Activated CD4-positive, CD25-positive, alpha-beta regulatory T cell treated with anti-CD3 and anti-CD28 coated beads, Interleukin-2, amount 50 U/mL, for 16 hours (primary cell): ENCODE measurements at places on chromosomes 1 and 21.

DNA sequence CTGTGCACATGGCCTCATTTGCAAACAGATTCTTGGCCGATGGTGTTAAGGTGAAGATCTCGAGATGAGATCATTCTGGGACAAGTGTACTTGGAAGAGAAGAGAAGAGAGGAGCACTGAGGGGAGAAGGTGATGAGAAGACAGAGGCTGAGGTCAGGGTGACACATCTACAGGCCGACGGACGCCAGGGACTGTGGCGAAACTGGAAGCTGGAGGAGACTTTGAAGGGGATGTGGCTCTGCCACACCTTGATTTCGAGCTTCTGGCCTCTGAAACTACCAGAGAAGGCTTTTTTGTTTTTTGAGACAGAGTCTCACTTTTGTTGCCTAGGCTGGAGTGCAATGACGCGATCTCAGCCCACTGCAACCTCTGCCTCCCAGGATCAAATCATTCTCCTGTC lies 137.5 kb upstream of the TMEM51 start:
- DNase-seq: no peak

DNA sequence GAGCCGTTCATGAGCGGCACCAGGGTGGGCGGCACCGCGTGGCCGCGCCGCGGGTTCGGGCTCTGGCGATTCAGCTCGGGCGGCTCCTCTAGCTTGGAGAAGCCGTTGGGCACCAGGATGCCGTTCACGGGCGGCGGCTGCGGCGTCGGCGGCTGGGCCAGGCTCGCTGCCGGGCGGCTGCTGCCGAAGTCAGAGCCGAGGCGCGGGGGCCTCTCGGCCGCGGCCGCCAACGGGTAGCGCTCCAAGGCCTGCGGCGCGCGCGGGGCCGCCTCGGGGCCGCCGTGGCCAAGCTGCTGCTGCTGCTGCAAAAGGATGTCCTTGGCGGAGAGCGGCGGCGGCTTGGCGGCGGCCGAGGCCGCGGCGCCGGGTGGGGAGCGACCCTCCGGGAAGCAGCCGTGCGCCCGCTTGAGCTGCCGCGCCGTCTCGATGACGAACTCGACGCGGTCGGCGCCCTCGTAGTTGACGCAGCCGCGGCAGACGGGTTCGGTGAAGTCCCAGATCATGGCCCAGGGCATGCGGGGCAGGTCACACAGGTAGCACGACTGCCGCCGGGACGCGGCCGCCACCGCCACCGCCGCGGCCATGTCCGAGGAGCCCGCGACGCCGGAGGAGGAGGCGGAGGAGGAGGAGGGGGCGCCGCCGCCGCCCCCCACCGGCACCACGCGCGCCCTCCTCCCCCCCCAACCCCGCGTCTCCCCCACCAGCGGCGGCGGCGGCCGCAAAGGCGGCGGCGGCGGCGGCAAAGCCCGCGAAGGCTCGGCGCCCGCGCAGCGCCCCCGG lies 877 bp downstream of the IRF2BP2 start:
- DNase-seq: peak; percentile 42

DNA sequence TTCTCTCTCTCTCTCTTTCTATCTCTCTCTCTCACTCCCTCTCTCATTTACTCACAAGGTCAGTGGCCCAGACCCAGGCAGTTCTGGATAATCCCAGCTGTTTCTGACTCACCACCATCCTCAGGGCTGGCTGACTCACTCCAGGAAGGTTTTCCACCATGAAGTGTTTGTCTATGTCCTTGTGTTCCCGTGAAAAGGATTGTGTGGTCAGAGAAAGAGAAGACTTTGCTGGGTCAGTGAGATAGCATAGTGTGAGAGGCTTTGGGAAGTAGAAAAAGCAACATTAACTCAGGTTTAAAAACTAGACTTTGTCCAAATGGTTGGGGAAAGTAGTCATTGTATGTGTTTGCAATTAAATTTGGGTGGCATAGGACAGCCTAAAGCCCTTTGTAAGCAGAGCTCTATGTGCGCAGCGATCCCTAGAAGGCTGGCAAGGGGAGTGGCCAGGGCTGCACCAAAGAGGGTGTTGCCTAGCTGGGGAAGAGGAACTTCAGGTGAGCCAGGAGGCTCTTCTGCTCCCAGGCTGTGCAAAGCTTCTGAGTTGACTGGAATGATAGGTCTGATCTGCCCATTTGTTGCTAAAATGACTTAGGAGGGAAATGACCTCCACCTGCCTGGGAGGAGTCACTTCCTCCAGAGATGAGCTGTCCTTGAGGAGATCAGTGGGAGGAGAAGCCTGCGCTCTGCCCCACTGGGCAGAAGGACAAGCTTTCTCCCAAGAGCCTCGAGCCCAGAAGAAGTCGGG lies 4.9 kb upstream of the CAPN2 start:
- no peak for DNase-seq

DNA sequence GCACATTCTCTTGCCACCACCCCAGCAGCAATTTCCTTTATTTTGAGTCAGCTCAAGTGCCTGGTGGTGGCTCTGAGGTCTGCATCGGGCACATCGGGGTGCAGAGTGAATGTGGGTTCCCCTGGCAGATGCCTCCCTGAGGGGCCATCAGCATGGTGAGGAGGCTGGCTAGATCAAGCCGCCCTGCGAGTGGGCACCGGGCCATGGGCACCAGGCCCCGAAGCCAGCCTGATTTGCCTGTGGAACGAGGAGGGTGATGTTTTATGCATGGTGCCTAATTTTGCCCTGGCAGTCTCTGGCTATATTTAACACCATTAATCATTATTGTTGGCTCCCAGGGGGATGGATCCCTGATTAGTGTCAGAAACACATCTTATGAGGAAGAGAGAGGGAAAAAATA lies 36.3 kb downstream of the ACTL8 start:
- DNase-seq: no peak

DNA sequence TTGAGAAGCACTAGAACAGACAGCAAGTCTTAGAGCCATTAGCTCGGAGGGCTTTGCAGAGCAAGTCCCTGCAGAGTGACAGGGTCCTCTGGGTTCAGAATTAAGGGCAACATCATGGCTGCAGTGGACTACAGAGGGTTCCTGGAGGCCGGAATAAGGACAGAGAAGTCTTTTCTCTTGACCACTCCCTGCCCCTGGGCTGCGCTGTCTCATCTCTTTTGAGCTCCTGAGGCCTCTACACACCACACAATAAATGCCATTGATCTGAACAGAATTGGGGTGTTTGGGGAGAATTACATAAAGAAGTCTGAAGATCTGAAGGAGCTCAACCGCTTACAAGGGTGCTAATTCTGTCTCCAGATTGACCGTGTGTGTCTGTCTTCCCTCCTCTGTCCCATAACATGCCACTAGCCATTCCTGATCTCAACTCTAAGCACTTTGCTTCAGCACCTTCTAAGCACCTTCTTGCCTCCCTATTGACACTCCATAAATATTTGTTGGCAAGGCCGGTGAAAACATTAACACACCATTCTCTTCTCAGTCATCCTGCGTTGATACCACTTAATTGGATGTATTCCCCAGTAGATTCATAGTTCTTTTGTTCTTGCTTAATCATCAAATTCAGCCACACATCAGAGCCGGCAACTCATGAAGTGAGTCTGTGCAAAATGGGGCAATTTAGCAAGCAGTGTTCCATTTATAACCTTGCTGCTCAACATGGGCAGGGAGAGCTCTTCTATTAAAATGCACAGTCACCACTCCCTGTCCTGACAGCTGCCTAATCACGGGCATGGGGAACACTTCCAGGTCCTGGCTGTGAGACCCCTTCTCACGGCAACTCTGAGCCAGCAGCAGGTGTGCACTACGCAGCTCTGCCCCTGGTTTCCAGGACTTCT lies 49.7 kb downstream of the NMNAT2 start:
- no peak for DNase-seq
